ENCODE measurements at places on chromosomes 4 and X.

DNA sequence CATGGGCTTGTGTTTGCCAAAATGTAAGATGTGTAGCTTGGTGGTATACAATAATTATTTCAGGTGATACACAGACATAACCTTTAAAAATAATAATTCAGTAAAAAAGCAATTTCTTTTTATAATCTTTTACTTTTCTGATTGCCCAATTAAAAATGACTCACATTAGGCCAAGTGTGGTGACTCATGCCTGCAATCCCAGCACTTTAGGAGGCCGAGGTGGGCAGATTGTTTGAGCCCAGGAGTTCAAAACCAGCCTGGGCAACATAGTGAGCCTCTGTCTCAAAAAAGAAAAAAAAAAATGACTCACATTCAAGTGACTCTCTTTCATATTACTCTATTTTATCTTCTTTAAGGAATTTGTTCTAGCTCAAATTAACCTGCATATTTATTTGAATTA lies 449.4 kb upstream of the HTR2C start:
- DNase-seq = no peak

GRCh38 chrX:24166078-24166477 lies 16.5 kb downstream of the ZFX start:
- DNase-seq = no peak

DNA sequence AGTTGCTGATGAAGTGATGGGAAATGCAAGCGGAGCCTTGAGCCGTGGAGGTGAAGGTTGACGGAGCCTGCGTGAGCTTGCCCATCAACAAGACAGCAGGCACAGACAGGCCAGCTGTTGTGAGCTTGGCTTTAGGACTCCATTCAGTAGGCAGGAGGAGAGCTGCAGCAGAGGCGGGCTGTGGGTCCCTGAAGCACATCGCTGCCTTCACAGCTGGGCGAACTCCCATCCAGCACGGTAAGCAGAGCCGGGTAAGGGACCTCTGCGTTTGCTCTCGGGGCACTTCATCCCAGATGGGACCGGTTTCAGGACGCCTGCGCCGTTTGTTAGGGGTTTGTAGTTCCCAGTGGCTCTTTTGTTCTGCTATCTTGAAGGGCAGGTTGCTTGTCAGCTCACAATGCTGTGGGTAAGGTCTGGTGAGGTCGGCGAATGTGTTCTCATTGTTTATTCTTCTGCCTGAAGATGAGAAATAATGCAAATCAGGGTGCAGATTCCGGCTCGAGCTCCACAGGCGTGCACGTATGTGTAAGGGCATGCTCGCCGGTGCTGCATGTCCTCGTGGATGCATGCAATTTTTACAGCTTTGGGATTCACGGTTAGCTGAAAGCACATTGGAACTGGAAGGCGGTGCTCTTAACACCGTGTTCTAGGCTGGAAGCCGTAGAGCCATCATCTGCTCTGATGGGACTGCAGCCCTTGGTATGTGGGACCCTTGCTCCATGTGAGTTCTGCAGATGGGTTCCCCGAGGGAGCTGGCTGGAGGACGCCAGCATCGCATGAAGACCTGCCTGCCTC lies 54.6 kb upstream of the CLDN34 start:
- DNase-seq = peak; percentile 17

GRCh38 chrX:45840411-45840950 lies 639.8 kb upstream of the DIPK2B start:
- no peak for DNase-seq

DNA sequence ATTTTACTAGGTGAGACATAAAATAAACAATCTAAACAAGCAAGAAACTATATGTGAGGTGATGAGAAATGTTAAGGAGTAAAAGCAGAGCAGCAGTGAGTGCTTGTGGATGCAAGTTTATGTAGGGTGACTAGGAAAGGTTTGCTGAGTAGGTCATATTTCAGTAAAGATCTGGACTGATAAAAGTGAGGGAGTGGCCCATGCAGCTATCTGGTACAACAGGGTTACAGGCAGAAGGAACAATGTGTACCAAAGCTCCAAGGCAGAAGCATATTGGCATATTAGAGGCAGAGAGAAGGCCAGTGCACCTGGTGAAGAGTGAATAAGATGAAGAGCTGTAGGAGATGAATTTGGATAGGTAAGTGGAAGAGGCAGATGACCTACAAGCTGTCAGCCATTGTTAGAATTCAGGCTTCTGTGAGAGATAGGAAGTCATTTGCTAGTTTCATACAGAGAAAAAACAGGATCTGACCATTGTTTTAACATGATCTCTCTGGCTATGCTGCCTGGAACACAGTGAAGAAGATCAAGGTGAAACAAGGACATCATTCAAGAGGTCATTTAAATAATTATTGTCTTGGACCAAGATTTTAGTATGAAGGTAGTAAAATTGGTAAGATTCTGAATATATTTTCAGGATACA lies 274.6 kb downstream of the ANKRD50 start:
- DNase-seq = no peak

DNA sequence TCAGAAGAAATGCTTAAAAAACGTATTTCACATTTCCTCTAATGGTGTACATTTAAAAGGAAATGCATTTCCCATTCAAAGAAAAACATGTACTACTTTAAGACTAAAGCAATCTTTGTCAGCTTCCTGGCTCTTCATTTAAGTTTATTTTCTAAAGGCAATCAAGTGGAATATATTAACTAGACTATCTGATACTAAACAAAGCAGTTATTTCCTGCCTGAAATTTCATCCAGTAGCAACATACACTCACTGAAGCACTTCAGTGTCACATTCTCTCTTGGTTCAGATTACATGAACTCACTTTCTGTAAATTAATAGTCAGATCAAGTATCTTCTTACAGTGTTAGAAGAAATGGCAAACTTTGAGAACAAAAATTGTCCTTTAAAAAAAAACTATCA lies 42.5 kb downstream of the LRBA start:
- DNase-seq = no peak

All from NCI-H1694 (cell line).